ENCODE measurements at places on chromosomes 1 and 21.

DNA sequence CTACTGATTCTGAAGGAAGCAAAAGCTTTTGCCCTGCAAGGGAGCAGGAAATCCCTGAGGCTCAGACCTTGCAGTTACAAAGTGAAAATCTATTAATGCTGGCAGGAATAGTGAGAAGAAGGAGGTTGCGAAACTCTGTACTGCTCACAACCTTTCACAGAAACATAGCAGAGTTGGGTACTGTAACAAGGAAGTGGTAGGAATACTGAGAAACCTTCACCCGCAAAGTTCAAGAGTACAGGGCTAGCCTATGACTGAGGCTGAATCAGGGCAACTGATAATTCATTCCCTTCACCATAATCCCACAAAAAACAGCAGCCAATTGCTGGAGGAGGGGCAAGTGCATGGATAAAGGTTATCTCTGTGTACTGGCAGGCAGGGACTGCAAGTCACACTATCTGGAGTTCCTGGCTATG, 23.9 kb upstream of the KCTD3 start:
- DNase-seq: no peak

DNA sequence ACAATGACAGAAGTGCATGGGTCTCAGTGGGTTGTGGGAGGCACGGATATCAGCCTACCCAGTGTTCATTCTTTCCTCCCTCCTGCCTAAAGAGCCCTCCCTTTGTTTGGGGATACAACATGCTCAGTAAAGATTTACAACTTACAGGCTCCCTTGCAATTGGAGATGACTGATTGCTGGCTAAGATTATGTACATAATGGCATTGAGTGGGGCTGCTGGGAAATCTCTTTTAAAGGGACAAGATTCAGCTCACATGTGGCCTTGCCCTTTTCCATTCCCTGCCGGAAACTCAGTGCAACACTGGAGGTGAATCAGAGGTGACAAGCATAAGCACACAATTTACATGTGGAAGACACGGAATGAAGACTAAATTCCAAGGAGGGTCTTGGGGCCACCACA, 83.7 kb upstream of the CHRM3 start:
- no peak for DNase-seq

- no peak for DNase-seq
These were observed 12.2 kb downstream of the FGR start for GRCh38 chr1:27622828-27623227.

DNA sequence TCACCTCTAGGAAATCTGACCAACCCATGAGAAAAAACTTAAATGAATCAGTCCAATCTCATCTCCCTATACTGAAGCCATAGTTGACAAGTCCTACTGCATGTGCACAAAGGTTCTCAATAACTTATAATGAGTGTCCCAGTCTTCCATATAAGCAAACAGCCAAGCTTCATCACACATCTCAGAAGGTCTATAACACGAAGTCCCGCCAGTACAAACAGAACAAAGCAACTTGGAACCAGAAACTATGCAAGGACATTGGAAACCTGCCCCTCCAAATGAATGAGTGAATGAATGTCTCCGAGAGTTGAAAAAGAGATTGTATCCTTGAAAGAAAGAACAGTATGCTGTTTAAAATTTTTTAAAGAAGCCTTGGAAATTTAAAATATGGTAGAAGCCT, 53.6 kb upstream of the IPO9 start:
- DNase-seq: no peak

DNA sequence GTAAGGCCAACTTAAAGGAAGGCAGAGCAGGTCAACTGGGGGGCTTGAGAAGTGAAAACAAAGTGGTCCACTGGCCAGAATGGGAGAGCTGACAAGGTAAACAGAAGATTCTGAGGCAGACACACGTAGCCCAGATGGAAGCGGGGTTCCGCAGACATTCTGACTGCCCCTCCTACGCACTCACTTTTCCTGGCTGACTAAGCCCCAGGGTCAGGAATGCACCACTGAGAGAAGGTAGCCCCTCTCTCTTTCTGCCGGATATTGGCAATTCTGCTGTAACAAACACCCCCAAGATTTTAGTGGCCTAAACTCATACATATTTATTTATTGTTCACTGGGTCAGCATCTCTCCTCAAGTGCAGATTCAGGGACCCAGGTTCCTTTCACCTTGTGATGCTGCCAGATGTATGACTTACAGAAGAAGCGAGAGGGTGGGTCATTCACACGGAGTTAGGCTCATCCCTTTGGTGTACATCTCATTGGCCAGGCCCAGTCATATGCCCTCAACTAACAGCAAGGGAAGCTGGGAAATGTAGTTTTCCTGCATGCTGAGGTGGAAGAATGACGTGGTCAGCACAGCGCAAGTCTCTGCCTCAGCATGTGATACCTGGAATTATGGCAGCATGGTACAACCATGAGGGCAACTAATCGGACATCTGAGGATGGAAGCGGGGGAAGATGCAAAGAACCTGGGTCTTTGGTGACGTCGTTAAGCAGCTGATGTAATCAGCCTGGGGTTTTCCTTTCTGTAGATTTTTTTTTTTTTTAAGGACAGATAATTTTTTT, 43.4 kb upstream of the MRPS6 start:
- peak; percentile 61 for DNase-seq

DNA sequence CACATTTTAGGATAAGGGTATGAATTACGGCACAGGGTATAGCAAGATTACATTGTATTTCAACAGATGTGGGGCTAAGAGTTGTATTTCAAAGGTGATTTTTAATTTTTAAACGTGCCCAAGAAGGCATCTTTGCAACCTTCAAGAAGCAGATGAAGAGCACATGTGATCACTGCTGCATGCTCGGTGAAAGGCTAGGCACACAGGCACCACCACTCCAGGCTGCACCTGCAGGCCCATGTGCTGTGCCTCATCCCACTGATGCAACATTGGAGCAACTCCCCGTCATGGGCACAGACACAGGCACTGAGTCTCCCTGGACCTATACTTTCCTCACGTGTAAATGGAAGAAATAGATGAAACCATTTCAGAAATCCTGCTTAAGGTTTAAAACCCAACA, 23.5 kb downstream of the UBE2G2 start:
- no peak for DNase-seq

DNA sequence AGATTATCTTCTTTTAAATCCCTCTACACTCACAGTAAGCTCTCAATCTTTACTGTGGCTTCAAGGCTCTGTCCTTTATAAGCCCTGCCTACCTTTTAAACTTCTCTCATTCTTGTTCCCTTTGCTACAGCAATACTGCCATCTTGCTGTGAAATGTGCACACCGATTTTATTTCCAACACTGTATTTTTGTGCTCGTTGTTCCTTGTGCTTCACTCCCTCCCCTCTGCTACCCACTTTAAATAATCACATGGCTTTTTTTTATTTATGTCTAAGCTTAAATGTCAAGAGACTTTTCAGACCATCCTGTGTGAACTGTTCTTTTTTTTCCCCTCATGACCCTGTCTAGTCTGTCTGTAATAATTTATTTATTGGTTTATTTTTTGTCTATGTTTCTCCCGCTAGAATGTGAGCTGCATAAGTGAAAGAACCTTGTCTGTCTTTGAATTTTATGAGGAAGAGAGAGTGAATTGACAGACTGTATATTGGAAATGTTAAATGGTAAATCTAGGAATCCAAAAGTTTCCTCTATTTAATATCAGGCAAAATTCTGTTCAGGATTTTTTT, 45.7 kb downstream of the ABCD3 start:
- peak; percentile 12 for DNase-seq

DNA sequence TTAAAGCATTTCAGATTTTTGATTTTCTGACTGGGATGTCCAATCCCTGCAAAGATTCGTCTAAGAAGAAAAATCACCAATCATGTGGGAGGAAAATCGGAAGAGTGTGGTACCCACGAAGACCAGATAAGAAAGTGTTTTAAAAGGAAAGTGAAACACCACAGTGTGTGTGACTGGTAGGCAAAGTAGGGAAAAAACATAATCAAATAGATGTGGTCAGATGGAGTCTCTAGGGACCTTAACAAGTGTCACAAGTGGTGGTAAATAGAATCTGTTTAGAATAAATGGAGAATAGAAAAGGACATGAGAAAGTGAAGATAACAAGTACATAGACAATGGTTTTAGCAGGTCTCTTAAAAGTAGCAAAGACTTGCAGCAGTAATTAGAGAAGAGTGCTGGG, 154.6 kb downstream of the SLC30A10 start:
- DNase-seq: peak; percentile 16

GRCh38 chr1:67755619-67756018, 70.6 kb downstream of the GADD45A start:
- no peak for DNase-seq

- DNase-seq: no peak
These were observed 107.0 kb downstream of the GALNT2 start for GRCh38 chr1:230174041-230174440.

- no peak for DNase-seq
These were observed 3.8 kb downstream of the STMN1 start for GRCh38 chr1:25902462-25902861.

DNA sequence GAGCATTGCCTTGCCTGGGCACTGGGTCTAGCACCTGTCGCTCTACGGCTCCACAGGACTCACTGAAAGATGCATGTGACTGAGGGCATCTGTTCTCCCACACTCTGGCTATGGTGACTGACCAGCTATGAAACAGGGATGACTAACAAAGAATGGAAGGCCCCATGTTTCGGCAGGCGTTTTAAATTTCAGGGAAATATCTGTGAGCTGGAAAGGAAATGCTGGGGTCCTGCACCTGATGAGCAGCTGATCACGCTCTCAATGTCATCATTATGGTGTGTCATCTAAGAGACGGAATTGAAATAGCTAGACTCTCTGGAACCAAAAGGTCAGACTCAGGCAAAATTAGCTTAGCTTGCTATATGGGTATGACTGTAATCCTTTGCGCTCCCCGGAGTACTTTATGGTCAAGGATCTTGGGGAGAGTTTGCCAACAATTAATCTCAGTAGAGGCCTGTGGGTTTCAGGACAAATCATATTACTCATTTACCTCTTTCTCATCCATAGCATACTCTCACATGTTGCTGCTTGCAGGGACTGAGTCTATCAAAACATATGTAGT, 24.5 kb upstream of the PALMD start:
- no peak for DNase-seq

- DNase-seq: no peak
These were observed 960 bp downstream of the RCAN1 start for GRCh38 chr21:34613679-34614627.

GRCh38 chr1:159913451-159914192, 11.7 kb downstream of the TAGLN2 start:
- DNase-seq: no peak
